ENCODE measurements at places on chromosomes 2 and 18. TPM values are rescaled to one million over a fixed set of nuclear protein-coding genes. Genes with fewer than 3 reads are reported as not detected.

The FBXO36 gene
- total RNA-seq: 3.8 TPM

The HAUS1 gene
- 46.2 TPM for total RNA-seq

DNA sequence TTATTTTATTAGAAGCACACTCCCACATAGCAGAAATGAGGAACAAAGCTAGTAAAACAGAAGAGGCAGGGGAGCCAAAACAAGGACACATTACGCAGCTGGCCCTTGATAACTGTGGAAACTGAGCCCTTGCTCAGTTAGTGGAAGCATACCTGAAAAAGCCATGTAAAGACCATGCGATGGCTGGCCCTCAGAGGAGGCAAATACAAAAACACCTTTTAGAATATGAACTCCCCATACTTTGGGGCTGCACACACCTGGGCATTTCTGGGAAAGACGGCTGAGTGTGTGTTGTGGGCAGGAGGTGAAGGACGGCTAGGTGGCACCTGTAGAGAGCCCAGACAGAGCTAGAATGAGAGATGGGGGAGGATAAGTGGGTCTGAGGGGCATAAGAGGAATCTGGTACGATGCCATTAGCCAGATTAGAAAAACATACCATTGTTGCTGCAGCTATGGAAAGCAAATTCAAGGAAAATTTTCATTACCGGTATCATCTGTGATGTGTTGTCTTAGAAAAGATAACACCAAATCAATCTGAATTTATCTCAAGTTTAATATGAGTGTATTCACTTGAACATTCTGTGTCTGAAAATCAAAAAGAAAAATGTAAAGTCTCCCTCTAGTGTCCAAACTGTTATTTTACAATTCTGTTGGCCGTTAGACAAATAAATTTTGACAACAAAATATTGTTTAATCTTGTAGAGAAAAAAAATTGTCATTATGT is 45.2 kb upstream of the SULT1C3 start:
- DNase-seq: no peak

The GREB1 gene
- total RNA-seq: 6.2 TPM

The SLC9A4 gene
- total RNA-seq: 0.07 TPM

GRCh38 chr18:76448256-76449110 is 46.6 kb downstream of the ZNF516 start:
- no peak for DNase-seq

The SCYGR4 gene
- not detected for total RNA-seq

DNA sequence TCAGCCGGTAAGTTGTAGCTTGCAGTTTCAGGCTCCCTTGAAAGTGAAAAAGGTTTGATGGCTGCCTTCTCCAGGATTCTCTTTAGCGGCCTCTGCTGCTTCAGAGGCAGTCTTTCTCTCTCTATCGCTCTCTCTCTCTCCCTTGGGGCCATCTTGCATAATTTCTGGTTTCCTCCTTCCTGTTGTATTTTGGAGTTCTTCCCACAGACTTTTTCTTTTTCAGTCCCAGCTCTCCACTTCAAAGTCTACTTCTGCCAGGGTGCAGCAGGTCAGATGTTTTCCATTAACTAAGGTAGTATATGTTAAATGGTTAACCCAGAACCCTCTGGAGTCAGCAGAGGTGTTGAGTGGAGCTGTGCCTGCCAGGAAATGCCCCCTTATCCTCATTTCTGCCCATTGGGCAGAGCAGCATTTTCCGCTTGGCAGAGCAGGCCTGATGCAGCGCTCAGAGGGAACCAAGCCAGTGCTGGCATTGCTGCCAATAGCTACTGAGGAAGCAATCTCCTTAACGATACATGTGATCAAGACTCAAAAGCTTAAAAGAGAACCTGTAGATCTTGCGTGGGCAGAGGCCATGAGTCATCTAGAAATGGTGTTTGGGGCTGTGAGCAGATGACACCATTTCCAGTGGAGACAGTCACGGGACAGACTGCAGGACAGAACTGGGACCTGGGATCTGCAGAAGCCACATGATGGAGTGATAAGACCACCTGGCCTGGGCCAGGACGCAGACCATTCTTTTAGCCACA is 20.8 kb downstream of the DBI start:
- DNase-seq: no peak

GRCh38 chr18:2627821-2628276 is 27.7 kb upstream of the SMCHD1 start:
- peak; percentile 26 for DNase-seq

The ZNF519 gene
- total RNA-seq: 6.5 TPM

DNA sequence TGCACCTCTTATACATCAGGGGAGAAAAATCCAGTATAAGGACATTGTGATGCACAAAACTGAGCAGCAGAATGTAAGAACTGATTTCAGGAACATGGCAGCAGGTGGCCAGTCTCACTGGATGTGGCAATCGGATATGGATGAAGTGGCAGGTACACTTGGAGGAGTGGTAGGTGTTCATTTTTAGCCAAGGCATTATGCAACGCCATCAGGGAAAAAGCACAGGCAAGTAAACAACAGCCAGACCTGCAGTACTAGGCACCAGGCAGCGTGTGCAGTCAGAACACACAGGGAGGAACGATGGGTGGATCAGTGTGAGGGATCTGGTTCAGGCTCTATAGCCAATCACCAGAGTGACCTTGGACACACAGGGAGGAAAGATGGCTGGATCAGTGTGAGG is 77.4 kb upstream of the GCFC2 start:
- no peak for DNase-seq

DNA sequence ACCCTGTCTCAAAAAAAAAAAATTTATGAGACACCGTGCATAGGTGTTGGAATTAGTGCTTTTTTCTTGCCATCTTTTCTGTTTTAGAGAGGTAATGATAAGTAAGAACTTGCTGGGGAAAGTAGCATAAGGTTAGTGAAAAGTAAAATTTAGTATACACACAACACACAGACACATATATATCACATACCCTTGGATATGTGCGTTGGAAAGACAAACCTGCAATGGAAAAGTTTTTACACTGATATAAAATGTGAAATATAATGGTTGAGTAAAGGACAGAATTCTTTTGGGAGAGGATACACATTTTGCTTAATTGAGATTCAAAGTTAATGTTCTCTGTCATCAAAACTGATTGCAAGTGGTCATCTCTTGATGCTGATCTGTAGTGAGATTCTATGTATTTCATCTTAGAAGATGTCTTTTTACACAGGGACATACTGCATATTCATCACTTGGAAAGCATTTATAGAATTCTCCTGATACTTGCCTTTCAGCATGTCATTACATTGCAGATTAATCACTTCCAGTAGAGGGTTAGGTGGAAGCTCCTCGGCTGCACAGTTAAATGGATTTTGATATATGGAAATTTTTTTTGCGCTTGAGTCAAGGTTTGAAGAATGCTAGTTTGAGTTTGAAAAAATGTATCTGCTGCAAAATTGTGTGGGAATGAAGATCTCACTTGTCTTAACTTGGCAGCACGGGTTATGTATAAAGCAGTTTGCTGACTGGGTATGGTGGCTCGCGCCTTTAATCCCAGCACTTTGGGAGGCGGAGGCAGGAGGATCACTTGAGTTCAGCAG is 13.5 kb downstream of the PPP1CB start:
- no peak for DNase-seq

GRCh38 chr2:197170208-197170607 is 140.4 kb downstream of the ANKRD44 start:
- no peak for DNase-seq

GRCh38 chr2:215780313-215780712 is 233.0 kb downstream of the MREG start:
- no peak for DNase-seq

The RAX gene
- not detected for total RNA-seq

- DNase-seq: no peak
These were observed 197.2 kb downstream of the CYP26B1 start for GRCh38 chr2:71950256-71951082.

DNA sequence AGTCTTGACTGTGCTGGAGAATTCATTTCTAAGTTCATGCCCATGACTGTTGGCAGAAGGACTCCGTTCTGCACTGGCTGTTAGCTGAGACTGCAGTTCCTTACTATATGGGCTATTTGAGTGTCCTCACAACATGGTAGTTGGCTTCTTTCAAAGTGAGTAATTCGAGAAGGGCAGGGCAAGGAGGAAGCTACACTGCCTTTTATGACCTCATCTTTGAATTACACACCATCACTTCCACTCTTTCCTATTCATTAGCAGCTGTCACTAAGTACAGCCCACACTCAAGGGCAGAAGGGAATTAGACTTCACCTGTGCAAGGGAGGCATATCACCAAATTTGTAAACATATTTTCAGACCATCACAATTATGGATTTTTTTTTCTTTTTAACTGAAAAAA is 55.9 kb upstream of the EPAS1 start:
- no peak for DNase-seq

DNA sequence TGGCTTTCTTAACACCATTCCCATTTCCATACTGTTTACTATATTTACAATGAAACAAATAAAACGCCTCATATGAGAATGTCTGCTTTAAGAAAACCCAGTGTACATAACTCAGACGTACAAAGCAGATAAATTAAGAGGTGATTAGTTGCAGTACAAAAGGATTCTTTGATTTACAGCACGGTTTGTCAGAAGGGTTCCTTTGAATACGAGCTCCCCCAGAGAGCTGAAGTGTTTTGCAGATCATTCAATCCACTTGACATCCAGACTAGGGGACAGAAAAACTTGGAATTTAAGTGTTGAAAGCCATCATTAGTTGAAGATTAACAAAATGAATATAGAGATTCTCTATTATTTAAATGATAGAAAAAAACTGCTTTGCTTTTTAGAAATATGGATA is 72.5 kb downstream of the RAPGEF4 start:
- no peak for DNase-seq

DNA sequence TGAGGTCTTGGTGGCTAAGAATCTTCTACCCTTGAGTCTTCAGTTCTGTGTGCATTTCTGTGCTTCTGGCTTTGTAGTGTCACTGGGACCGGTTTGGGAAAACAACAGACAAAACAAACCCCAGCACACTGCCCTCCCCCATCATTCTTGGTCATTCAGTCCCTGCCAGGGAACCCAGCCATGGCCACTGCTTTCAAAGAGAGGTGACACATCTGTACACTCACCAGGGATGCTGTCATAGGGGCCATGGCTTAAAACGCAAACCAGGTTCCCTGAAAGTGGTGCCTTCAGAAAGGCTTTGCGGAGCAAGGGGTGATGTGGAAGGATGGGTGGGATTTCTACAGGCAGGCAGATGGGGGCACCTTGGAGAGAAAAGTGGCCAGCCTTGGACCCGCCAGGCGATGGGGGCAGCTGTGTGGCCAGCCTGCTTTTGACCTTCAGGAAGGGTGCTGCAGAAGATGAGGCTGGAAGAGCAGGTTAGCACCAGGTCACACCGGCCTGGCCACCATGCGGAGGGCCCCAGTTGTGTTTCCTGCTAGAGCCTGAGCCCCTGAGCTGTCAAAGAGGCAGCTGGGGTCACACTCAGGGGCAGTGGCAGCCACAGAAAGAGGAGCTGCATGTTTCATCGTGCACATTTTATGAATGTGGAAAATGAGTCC is 101.3 kb downstream of the INHBB start:
- DNase-seq: no peak

DNA sequence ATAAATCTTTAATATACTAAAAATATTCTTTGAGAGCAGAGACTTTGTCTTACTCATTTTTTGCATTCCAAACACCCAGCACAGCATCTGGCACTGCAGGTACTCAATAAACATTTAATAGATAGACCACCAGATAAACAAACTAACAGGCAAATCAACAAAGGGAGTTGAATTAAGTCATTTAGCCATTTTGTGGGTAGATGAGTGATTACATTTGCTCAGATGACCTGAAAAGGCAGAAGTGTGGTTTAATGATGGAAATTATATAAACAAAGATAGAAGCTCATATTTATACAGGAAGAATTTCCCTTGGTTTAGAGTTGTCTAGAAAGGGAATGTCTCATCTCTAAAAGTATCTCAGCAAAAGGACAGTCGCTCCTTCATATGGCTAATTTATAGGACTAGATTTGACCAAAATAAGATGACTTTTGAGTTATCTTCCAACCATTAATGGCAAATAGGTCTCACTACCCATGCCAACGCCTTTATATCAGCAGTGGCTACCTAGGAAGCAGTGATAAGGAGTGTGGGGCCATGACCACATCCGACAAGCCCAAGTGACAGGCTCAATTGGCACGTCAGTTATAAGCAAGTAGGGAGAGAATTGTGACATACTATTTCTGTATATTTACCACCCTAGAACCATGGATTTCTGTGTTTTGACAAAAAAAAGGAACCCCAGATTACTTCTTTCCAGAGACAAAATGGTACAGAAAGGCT is 173.5 kb downstream of the ATAD2B start:
- DNase-seq: no peak
